ENCODE measurements at places on chromosomes 5 and 9.
A peak's percentile ranks its signal among the peaks of the same experiment; 100 is the strongest.

DNA sequence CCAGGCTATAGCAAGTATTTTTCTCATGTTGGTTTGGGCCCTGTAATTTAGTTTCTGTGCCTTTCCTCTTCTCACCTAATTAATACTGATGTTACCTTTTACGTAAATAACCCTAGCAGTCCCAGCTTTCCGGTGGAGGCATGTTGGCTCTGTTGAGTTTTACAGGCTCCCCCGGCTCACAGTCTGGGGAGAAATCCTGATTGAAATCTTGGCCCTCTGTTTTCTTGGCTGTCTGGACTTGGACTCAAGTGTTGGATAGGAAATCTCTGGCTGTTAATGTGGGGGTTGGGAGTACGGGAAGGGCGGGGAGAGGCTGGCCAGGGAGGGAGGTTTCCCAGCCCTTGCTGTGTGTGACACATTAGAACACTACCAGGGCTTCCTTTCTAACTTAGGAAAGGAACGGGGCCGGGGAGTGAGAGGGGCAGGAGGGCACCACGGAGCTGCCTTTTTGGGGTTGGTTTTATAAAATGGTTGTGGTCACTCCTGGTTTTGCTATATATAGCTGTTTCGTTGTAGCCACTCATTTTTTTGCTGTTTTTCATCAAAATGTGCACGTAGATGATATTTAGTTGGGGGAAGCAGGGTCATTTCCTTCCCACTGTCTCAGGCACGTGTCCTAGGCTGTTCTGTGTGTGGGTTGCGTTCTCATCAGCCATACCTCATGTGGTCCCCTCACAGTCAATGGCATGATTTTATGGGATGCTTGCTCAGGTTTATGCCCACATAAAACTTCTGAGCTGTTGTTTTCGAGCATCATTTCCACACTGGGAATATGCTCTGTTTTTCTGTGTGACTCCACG, 11.0 kb downstream of the TRIO start:
- no peak overlapping the region for H3K27ac ChIP-seq
- H3K27me3 ChIP-seq, result peaks cover 14% of the 10 kb centered on the region
- H3K36me3 ChIP-seq, result no peaks in the 10 kb centered on the region
- no peak overlapping the region for H3K4me3 ChIP-seq
- no peak for DNase-seq

- H3K4me3 ChIP-seq, result no peak overlapping the region
- H3K27me3 ChIP-seq, result no peaks in the 10 kb centered on the region
- H3K4me1 ChIP-seq, result no peaks in the 10 kb centered on the region
- DNase-seq, result no peak
- peaks cover 77% of the 10 kb centered on the region for H3K36me3 ChIP-seq
Measured at GRCh38 chr5:76649140-76649539, 25.9 kb upstream of the F2RL2 start.

- no peaks in the 10 kb centered on the region for H3K4me1 ChIP-seq
- no peak for DNase-seq
- H3K27me3 ChIP-seq, result no peaks in the 10 kb centered on the region
Measured at GRCh38 chr5:147601652-147602051, 91.8 kb upstream of the DPYSL3 start.

DNA sequence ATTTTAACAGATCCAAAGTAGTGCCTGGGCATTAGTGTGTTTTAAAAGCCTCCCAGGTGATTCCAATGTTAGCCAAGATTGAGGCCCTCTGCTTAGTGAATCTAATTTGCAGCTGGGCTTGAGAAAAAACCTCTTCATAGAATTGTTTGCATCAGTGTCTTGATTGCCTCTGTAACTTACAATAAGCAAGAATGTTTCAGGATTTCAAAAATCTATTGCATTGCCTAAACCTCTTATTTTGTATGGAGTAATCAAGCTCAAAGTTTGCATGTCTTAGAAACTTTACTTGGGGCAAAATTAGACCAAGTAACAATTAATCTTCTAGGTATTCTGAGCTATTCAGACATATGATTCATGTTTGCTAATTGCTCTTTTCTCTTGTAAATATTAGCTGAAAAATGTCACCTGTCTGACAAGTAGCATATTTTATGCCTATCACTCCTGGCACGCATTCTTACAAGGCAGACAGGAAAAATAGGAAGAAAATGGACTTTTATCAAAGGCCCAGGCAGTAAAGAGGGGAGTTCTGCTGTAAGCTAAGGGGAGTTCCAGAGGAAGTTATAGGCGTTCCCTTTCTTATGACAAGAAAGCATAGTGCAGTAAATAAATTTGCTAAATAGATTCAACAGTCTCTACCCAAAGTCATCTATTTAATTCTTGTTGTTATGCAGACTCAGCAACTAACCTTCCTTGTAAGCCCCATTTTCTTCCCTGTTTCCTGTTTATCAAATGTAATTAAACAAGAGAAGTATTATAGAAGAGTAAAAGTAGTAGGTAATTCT, 21.0 kb downstream of the PDCD1LG2 start:
- peaks cover 12% of the 10 kb centered on the region for H3K36me3 ChIP-seq
- H3K4me1 ChIP-seq, result peaks cover 19% of the 10 kb centered on the region
- H3K27ac ChIP-seq, result peak overlapping the region; percentile 61
- no peak overlapping the region for H3K4me3 ChIP-seq

DNA sequence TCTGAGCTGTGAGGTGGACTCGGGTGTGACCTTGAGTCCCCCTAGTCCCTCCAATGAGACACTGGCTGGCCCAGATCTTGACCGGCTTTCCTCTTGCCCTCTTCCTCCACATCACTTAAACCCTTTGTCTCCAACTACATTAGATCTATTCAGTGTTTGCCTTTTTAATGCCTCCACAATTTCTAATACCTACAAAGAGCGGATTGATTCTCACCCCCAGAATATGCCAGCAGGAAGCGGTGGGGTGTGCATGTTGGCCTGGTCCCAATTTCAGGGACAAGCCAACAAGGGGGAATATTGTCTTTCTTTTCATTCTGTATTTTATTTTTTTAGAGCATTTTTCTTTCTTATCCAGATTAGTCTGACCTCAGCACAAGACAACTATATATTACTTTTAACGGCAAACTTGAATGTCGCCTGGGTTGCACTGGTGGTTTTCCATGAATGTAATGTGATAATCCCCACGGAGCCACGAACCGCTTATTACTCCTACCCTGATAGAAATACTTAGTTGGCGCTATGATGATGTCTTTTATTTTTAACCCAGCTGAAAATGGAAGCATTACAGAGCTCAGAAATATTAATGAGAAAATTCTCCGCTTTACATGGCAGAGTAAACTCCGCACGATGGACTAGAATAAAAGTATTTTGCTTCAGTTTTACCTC, 68.5 kb upstream of the MYO10 start:
- H3K4me1 ChIP-seq, result no peaks in the 10 kb centered on the region
- no peak for DNase-seq
- no peaks in the 10 kb centered on the region for H3K36me3 ChIP-seq
- H3K4me3 ChIP-seq, result no peak overlapping the region

- H3K27me3 ChIP-seq, result no peaks in the 10 kb centered on the region
- no peak for DNase-seq
- H3K4me1 ChIP-seq, result no peaks in the 10 kb centered on the region
- no peak overlapping the region for H3K4me3 ChIP-seq
- no peaks in the 10 kb centered on the region for H3K36me3 ChIP-seq
Measured at GRCh38 chr5:100270023-100270771, 265.0 kb upstream of the FAM174A start.

GRCh38 chr9:35908504-35909125, 675 bp upstream of the SPAAR start:
- H3K4me3 ChIP-seq, result no peak overlapping the region
- DNase-seq, result no peak
- peaks cover 3% of the 10 kb centered on the region for H3K27me3 ChIP-seq
- no peak overlapping the region for H3K27ac ChIP-seq
- H3K36me3 ChIP-seq, result no peaks in the 10 kb centered on the region

- H3K27ac ChIP-seq, result peak overlapping the region; percentile 53
- no peaks in the 10 kb centered on the region for H3K27me3 ChIP-seq
- peaks cover 78% of the 10 kb centered on the region for H3K36me3 ChIP-seq
- DNase-seq, result no peak
Measured at GRCh38 chr9:124877021-124877782, 15.3 kb downstream of the ARPC5L start.

DNA sequence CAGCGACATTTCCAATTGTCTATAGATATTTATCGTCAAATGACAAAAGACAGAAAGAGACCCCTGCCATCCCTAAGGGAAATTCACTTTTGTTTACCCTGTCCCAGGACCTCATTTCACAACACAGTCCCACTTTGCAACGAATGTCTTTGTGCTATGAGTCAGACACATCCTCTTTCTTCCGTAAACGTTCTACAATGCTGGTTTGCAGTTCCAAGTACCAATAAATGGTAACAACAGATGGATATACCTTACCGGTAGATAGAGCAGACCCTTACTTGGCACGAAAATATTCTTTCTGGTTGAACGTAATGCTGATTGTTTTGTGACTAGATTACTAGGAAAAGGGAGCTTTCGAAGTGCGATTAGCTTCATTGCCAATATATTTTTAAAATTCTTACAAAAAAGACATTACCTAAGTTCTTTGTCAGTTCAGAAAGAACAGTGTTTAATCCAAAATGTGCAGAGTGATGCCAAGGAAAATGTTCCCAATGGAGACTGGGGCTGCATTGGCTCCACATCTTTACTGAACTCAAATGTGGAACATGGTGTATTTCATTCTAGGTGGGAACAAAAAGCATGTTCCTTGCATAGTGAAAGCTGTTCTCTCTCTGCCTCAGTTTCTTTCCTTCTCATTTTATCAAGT, 202.5 kb upstream of the SLC27A6 start:
- no peak overlapping the region for H3K27ac ChIP-seq
- no peak overlapping the region for H3K4me3 ChIP-seq
- H3K36me3 ChIP-seq, result no peaks in the 10 kb centered on the region
- H3K4me1 ChIP-seq, result no peaks in the 10 kb centered on the region
- H3K27me3 ChIP-seq, result no peaks in the 10 kb centered on the region
- no peak for DNase-seq

GRCh38 chr5:84983093-84983492, 598.4 kb upstream of the EDIL3 start:
- H3K4me3 ChIP-seq, result no peak overlapping the region
- no peaks in the 10 kb centered on the region for H3K36me3 ChIP-seq
- no peak overlapping the region for H3K27ac ChIP-seq
- H3K4me1 ChIP-seq, result no peaks in the 10 kb centered on the region

DNA sequence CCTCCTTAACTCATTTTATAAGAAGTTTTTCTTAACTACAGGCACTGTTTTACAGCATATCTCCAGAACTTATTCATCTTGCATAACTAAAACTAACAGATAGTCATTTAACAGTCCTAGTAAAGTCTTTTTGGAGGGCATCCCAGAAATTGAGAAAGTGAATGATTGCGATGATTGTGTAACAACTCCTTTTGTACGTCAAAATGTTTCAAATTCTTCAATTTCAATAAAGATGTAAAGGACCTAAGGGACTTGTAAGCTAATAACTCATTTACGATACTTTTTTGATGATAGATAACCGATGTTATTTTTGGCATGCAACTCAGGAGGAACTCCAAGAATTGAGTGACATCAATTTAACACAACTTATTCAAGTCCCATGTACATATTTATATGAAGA, 42.7 kb downstream of the SVEP1 start:
- H3K36me3 ChIP-seq, result no peaks in the 10 kb centered on the region
- H3K27ac ChIP-seq, result no peak overlapping the region
- no peaks in the 10 kb centered on the region for H3K27me3 ChIP-seq
- no peak overlapping the region for H3K4me3 ChIP-seq

DNA sequence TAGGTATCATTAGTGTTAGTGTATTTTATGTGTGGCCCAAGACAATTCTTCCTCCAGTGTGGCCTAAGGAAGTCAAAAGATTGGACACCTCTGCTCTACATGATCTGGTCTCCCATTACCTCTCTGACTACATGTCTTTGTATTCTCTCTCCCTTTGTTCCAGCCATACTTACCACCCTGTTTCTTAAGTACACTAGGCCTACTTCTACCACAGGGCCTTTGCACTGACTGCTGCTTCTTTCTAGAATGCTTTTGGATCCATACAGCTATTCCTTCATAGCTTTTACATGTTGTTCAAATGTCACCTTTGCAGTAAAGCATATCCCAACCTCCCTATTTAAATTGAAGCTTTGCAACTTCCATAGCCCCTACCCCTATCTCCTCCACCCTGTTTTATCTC, 5.4 kb downstream of the XRCC4 start:
- H3K27me3 ChIP-seq, result no peaks in the 10 kb centered on the region
- no peak for DNase-seq
- no peak overlapping the region for H3K27ac ChIP-seq
- peaks cover 11% of the 10 kb centered on the region for H3K36me3 ChIP-seq
- H3K4me3 ChIP-seq, result no peak overlapping the region

DNA sequence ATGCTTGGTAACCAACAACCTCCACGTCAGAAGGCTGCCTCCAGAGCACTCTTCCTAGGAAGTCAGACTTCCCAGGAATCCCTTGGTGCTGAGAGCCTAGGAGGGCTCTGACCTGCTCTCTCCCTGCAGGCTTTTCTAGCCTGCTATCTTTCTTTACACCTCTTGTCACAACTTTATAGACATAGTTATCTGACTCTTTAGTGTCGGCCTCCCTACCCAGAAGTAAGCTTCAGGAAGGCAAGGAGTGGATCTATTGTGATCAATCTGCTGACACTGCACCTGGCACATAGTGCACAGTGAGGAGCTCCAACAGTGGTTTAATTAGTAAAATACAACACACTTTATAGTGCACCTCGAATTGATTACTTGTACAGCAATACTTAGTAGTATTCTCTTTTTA, 2.3 kb downstream of the AFAP1L1 start:
- peaks cover 62% of the 10 kb centered on the region for H3K27me3 ChIP-seq
- H3K4me1 ChIP-seq, result peaks cover 7% of the 10 kb centered on the region
- H3K36me3 ChIP-seq, result no peaks in the 10 kb centered on the region
- no peak for DNase-seq
- H3K27ac ChIP-seq, result no peak overlapping the region

- no peak overlapping the region for H3K4me3 ChIP-seq
- H3K4me1 ChIP-seq, result no peaks in the 10 kb centered on the region
- H3K27me3 ChIP-seq, result peaks cover 60% of the 10 kb centered on the region
- no peak overlapping the region for H3K27ac ChIP-seq
- no peaks in the 10 kb centered on the region for H3K36me3 ChIP-seq
Measured at GRCh38 chr5:72125271-72125940, 18.1 kb downstream of the MAP1B start.

GRCh38 chr5:2892466-2893000, 141.1 kb upstream of the IRX2 start:
- H3K4me3 ChIP-seq, result no peak overlapping the region
- H3K36me3 ChIP-seq, result no peaks in the 10 kb centered on the region
- H3K27me3 ChIP-seq, result no peaks in the 10 kb centered on the region
- no peak for DNase-seq
- H3K27ac ChIP-seq, result no peak overlapping the region
- no peaks in the 10 kb centered on the region for H3K4me1 ChIP-seq

DNA sequence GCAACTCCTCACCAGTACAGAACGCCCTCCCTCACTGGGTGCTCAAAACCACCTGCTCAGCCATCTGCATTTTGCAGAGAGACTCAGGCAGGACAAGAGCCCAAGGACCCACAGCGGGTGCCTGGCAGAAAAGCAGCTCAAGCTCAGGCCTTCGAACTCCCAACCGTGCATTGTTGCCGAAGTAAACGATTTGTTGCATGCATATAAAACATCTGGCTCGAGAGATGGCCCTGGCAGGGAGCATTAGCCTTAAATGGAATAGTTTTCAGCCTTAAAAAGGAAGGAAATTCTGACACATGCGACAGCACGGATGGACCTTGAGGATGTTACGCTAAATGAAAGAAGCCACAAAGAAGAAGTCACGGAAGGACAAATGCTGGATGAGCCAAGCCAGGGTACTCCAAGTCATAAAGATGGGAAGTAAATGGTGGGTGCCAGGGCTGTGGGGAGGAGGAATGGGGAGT, 160.4 kb upstream of the PHYKPL start:
- H3K4me3 ChIP-seq, result no peak overlapping the region
- H3K27ac ChIP-seq, result no peak overlapping the region

- no peak overlapping the region for H3K27ac ChIP-seq
- H3K27me3 ChIP-seq, result no peaks in the 10 kb centered on the region
- DNase-seq, result no peak
- no peak overlapping the region for H3K4me3 ChIP-seq
- no peaks in the 10 kb centered on the region for H3K36me3 ChIP-seq
- no peaks in the 10 kb centered on the region for H3K4me1 ChIP-seq
Measured at GRCh38 chr9:75803130-75803529, 87.3 kb upstream of the PCSK5 start.

Data from activated T-helper 2 cell treated with anti-CD3 and anti-CD28 coated beads, Interferon-gamma antibody, Interleukin-2, Interleukin-4, amounts not matched to agents 10 μg/mL and 5 μg/mL and 100 μg/mL, durations not matched to agents 14 hours and 24 hours and 36 hours (primary cell).